ENCODE measurements at places on chromosomes 1 and 21. TPM values are rescaled to one million over a fixed set of nuclear protein-coding genes. Genes with fewer than 3 reads are reported as not detected.

The RAVER2 gene
- 3.0 TPM for total RNA-seq

The CCDC190 gene
- not detected for total RNA-seq

DNA sequence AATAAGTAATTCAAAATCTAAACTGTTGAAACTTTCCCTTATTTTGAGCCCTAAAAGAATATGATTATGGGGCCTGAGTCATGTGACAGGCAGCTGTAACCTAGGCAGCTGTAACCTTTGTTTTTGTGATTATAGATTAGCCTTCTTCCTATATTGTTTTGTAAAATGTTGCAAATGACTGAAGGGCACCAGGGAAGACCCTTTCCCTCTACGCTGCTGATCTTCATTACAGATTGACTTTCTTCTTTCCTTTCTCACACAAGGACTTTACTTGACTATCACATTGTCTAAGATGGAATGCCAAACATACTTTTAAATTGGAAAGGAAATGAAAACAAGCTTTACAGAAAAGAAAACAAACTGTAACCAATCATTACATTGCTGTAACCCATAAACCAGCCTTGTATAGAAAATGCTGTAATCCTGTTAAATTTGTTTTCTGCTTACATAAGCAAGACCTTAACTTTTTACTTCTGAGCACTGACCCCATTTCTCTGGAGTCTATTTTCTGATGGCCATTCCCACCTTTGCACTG lies 242.2 kb downstream of the RGS7 start:
- no peak overlapping the region for H3K4me3 ChIP-seq
- DNase-seq, result no peak
- no peaks in the 10 kb centered on the region for H3K4me1 ChIP-seq
- no peaks in the 10 kb centered on the region for H3K27me3 ChIP-seq
- no peak overlapping the region for H3K27ac ChIP-seq
- H3K36me3 ChIP-seq, result no peaks in the 10 kb centered on the region

DNA sequence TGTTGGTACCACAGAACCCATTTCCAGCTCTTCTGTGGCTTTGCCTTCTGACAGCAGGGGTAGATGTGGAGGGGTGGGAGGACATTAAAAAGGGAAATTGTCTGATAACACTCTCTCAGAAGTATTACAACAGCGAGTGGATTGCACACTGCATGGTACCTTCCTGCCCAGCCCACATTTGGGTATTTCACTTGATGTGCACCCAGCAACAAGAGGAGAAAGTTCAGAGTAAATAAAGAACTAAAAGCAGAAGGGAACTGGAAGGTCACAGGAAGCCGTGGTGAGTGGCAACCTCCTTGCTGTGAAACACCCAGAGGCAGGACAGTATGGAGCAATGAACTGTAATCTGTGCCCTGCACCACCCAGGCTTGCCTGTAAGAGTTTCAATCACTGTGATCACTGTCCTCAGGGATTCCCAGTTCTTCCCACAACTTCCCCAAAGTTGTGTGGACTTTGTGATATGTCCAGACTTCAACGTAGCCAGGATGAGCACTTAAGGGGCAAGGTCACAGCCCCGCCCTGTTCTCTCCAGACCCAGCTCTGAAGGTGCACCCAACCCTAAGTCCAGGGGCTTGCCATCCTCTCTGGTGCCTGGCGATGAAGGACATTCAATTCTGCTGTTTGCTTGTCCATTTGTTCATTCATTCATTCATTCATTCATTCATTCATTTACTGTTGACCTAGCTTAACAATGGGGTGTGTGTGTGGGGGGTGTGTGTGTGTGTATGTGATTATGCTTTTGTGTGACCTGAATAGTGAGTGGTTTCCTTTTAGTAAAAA lies 18.7 kb upstream of the F5 start:
- peak; percentile 60 for DNase-seq
- H3K4me1 ChIP-seq, result peaks cover 54% of the 10 kb centered on the region
- H3K27ac ChIP-seq, result peak overlapping the region; percentile 47
- no peaks in the 10 kb centered on the region for H3K27me3 ChIP-seq
- H3K36me3 ChIP-seq, result no peaks in the 10 kb centered on the region
- H3K4me3 ChIP-seq, result peak overlapping the region; percentile 48

DNA sequence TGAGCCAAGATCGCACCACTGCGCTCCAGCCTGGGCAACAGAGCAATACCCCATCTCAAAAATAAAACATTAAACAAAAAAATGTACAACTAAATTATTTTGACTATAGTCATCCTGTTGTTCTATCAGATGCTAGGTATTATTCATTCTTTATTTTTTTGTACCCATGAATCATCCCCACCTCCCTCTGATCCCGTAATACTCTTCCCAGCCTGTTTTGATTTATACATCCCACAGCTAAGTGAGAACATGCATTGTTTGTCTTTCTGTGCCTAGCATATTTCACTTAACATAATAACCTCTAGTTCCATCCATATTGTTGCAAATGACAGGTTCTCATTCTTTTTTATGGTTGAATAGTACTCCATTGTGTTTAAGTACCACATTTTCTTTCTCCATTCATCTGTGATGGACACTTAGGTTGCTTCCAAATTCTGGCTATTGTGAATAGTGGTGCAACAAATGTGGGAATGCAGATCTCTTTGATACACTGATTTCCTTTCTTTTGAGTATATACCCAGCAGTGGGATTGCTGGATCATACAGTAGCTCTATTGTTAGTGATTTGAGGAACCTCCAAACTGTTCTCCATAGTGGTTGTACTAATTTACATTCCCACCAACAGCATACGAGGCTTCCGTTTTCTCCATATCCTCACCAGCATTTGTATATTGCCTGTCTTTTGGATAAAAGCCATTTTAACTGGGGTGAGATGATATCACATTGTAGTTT lies 84.4 kb downstream of the MACF1 start:
- H3K27ac ChIP-seq, result no peak overlapping the region
- H3K27me3 ChIP-seq, result no peaks in the 10 kb centered on the region
- peaks cover 23% of the 10 kb centered on the region for H3K4me1 ChIP-seq

- no peaks in the 10 kb centered on the region for H3K36me3 ChIP-seq
- DNase-seq, result no peak
- H3K4me3 ChIP-seq, result peak overlapping the region; percentile 55
- peaks cover 11% of the 10 kb centered on the region for H3K27me3 ChIP-seq
Observed at GRCh38 chr1:3454811-3455618, 550 bp downstream of the ARHGEF16 start.

- H3K4me3 ChIP-seq, result no peak overlapping the region
- H3K27ac ChIP-seq, result no peak overlapping the region
- H3K36me3 ChIP-seq, result no peaks in the 10 kb centered on the region
- H3K27me3 ChIP-seq, result peaks cover 31% of the 10 kb centered on the region
- DNase-seq, result no peak
Observed at GRCh38 chr1:192763756-192764155, 45.1 kb upstream of the RGS2 start.

GRCh38 chr21:43352568-43353281 lies 74.2 kb downstream of the SIK1 start:
- H3K4me3 ChIP-seq, result no peak overlapping the region
- peaks cover 16% of the 10 kb centered on the region for H3K4me1 ChIP-seq
- peak; percentile 35 for DNase-seq

- H3K27ac ChIP-seq, result no peak overlapping the region
- H3K4me1 ChIP-seq, result no peaks in the 10 kb centered on the region
- no peaks in the 10 kb centered on the region for H3K36me3 ChIP-seq
- no peak overlapping the region for H3K4me3 ChIP-seq
Observed at GRCh38 chr1:200962631-200963030, 60.9 kb downstream of the KIF21B start.

GRCh38 chr21:42443181-42443785 lies 39.6 kb downstream of the UBASH3A start:
- no peak overlapping the region for H3K4me3 ChIP-seq
- peaks cover 52% of the 10 kb centered on the region for H3K36me3 ChIP-seq
- DNase-seq, result no peak
- no peaks in the 10 kb centered on the region for H3K27me3 ChIP-seq

- H3K4me3 ChIP-seq, result no peak overlapping the region
- H3K27ac ChIP-seq, result no peak overlapping the region
- H3K4me1 ChIP-seq, result no peaks in the 10 kb centered on the region
- DNase-seq, result no peak
Observed at GRCh38 chr1:41538741-41539417, 54.4 kb upstream of the EDN2 start.

The FCRL6 gene
- total RNA-seq, result 0.16 TPM

DNA sequence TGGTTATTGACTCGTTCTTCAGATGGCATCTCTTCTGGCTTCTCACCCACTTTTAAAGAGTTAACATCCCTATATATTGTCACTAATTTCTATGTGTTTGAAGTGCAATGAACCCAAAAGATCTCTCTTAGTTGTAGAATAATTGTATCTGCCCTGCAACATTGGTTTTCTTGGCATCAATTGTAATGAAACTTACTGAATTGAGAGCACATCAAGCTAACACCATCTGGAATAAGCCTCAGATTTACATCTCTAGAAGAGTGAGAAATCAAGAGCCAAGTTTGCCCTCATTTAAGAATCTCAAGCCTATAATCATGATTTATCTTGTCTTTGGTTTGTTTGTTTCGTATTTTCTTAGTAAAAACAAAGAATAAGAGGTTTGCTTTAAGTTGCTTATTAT lies 372.6 kb upstream of the LRRC7 start:
- no peaks in the 10 kb centered on the region for H3K4me1 ChIP-seq
- DNase-seq, result no peak
- no peak overlapping the region for H3K4me3 ChIP-seq
- H3K27ac ChIP-seq, result no peak overlapping the region
- no peaks in the 10 kb centered on the region for H3K27me3 ChIP-seq

The OR2G6 gene
- total RNA-seq, result not detected

The GNG4 gene
- total RNA-seq, result 20.4 TPM

DNA sequence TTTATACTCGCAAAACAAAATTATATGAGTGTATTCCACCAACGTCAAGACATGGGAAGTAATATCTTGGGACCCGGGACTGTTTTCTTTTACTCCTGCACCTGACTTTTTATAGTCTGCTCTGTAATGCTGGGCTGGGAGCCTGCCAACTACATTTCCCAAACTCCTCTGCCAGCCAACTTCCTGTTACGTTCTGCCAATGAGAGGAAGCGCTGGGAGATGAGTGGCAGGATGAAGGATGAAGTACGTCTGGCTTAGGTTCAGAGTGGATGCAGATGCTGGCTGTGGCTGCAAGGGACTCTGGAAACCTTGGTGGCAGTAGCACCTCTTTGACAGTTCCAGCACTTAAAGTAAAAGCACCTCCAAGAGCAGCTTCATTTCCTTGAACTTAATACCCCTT lies 59.6 kb downstream of the USP24 start:
- H3K4me3 ChIP-seq, result no peak overlapping the region
- no peak for DNase-seq

The DFFA gene
- total RNA-seq, result 27.1 TPM

- H3K36me3 ChIP-seq, result no peaks in the 10 kb centered on the region
- no peak overlapping the region for H3K27ac ChIP-seq
- no peak overlapping the region for H3K4me3 ChIP-seq
- H3K4me1 ChIP-seq, result no peaks in the 10 kb centered on the region
Observed at GRCh38 chr1:220711056-220711809, 21.1 kb downstream of the C1orf115 start.

The RSPO1 gene
- not detected for total RNA-seq

DNA sequence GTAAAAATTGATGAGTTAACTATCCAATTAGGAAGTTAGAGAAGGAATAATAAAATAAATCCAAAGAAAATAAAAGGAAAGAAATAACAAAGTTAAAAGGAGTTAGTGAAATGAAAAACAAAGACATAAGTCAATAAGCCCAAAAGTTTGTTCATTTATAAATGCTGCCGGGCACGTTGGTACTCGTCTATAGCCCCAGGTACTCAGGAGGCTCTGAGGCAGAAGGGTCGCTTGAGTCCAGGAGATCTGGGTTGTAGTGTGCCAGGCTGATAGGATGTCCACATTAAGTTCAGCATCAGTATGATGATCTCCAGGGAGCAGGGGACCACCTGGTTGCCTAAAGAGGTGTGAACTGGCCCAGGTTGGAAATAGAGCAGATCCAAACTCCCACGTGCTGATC lies 35.5 kb upstream of the VANGL1 start:
- H3K4me3 ChIP-seq, result no peak overlapping the region
- H3K27me3 ChIP-seq, result peaks cover 5% of the 10 kb centered on the region
- H3K4me1 ChIP-seq, result no peaks in the 10 kb centered on the region
- no peaks in the 10 kb centered on the region for H3K36me3 ChIP-seq

- H3K27me3 ChIP-seq, result no peaks in the 10 kb centered on the region
- H3K36me3 ChIP-seq, result no peaks in the 10 kb centered on the region
- no peak overlapping the region for H3K4me3 ChIP-seq
- DNase-seq, result no peak
Observed at GRCh38 chr1:222818171-222818570, 3.3 kb downstream of the DISP1 start.

The HES2 gene
- 1.2 TPM for total RNA-seq

The HTR6 gene
- 0.32 TPM for total RNA-seq

The SPATA45 gene
- not detected for total RNA-seq

Measured in activated T-cell treated with anti-CD3 and anti-CD28 coated beads, Interleukin-2, amount 50 U/mL, for 72 hours (primary cell).